ENCODE measurements at places on chromosomes 7 and 10. TPM values are rescaled to one million over a fixed set of nuclear protein-coding genes. Genes with fewer than 3 reads are reported as not detected.

DNA sequence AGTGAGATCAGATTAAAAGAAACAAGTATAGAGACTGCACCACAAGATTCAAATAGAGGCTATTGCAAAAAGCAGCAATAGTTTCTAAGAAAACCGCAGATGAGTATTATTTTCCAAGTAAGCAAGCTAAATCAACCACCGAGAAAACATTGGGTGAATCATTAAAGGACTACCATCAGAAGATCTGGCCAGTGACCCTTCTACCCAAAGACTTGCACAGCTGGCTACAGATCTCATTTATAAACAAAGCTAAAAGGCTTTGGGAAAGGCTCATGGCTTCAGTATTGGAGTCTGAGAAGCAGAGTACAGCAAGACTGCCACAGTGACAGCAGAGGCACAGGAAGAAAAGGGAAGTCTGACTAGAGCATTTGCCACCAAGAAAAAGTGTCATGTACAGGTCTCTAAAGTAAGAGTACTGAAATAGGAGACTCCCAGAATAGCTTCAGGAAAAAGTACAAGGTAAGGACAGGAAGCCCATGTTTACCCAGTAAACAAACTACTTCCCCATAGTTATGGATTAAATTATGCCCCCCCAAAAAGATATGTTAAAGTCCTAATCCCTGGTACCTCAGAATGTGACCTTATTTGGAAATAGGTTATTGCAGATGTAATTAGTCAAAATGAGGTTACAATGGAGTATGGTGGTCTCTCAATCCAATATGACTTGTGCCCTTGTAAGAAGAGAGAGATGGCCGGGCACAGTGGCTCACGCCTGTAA, 19.0 kb downstream of the STEAP1 start:
- peaks cover 2% of the 10 kb centered on the region for H3K36me3 ChIP-seq
- H3K27ac ChIP-seq = no peak overlapping the region
- no peak for DNase-seq
- no peaks in the 10 kb centered on the region for H3K4me1 ChIP-seq

- H3K27ac ChIP-seq = no peak overlapping the region
- H3K36me3 ChIP-seq = peaks cover 32% of the 10 kb centered on the region
- no peaks in the 10 kb centered on the region for H3K27me3 ChIP-seq
- H3K4me3 ChIP-seq = no peak overlapping the region
These were observed 219.5 kb downstream of the GLI3 start for GRCh38 chr7:42017349-42017986.

DNA sequence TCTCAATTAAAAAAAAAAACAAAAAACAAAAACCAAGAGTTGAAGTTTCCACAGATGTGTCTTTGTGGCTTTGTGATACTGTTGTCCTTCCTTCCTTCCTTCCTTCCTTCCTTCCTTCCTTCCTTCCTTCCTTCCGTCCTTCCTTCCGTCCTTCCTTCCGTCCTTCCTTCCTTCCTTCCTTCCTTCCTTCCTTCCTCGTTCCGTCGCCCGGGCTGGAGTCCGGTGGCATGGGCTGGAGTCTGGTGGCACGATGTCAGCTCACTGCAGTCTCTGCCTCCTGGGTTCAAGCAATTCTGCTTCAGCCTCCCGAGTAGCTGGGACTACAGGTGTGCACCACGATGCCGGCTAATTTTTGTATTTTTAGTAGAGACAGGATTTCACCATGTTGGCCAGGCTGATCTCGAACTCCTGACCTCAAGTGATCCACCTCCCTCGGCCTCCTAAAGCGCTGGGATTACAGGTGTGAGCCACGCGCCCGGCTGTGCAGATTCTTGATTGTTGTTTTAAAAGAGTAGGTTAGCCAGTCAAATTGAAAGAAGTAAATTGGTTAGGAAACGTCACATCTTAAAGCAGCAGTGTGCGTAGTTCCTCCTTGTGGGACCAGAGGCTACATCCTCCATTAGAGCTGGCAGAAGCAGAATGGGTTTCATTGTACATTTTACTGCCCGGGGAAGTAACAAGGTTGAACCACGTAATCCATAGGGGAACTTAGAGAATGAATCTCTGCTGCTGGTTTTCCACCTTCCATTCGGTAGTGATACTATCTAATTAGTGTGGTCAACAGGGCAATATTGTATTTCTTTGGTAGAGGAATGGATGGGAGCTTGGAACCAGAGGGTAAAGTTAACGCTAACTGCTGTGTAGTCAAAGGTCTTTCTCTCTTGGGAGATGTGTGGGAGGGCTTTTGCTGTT, 20.6 kb downstream of the DNAJB6 start:
- no peak overlapping the region for H3K4me3 ChIP-seq
- no peak for DNase-seq
- peaks cover 73% of the 10 kb centered on the region for H3K4me1 ChIP-seq
- H3K36me3 ChIP-seq = peaks cover 51% of the 10 kb centered on the region

DNA sequence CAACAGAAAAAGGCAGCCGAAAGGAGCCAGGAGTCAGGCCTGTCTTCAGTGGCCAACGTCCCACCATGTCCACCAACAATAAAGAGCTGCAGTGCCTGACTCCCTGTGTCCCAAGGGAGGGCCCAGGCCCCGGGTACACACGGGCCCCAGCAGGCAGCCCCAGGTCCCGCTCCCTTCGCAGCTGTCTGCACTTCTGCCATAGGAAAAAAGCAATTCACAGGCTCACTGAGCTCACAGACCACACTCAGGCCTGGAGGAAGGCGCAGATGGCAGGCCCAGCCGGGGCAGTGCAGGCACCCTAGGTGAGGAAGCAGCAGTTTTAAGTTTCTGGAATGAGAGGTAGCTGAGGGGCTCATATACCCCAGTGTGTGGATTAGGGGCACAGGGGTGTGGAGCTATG, 100.5 kb downstream of the PRKAG2 start:
- H3K27me3 ChIP-seq = peaks cover 7% of the 10 kb centered on the region
- no peaks in the 10 kb centered on the region for H3K4me1 ChIP-seq
- peaks cover 8% of the 10 kb centered on the region for H3K36me3 ChIP-seq
- H3K27ac ChIP-seq = no peak overlapping the region
- H3K4me3 ChIP-seq = no peak overlapping the region

- H3K36me3 ChIP-seq = no peaks in the 10 kb centered on the region
- peaks cover 13% of the 10 kb centered on the region for H3K4me1 ChIP-seq
- H3K4me3 ChIP-seq = no peak overlapping the region
- H3K27me3 ChIP-seq = no peaks in the 10 kb centered on the region
- DNase-seq = no peak
- H3K27ac ChIP-seq = peak overlapping the region; percentile 19
These were observed 175.8 kb downstream of the TNS3 start for GRCh38 chr7:47405921-47406800.

DNA sequence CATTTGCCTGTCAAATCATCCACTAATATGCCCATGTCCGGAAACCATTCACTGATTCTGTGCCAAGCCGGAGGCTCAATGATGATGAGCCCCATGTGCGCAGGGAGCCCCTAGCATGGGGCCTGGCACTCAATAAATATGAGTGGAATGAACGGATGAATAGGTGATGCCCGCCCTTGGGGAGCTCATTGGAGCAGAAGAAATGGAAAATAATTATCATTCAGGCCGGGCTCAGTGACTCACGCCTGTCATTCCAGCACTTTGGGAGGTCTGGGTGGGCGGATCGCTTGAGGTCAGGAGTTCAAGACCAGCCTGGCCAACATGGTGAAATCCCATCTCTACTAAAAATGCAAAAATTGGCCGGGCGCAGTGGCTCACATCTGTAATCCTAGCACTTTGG, 11.0 kb downstream of the RHBDD2 start:
- H3K27me3 ChIP-seq = no peaks in the 10 kb centered on the region
- H3K4me3 ChIP-seq = no peak overlapping the region
- no peak overlapping the region for H3K27ac ChIP-seq
- H3K36me3 ChIP-seq = peaks cover 29% of the 10 kb centered on the region
- DNase-seq = no peak

DNA sequence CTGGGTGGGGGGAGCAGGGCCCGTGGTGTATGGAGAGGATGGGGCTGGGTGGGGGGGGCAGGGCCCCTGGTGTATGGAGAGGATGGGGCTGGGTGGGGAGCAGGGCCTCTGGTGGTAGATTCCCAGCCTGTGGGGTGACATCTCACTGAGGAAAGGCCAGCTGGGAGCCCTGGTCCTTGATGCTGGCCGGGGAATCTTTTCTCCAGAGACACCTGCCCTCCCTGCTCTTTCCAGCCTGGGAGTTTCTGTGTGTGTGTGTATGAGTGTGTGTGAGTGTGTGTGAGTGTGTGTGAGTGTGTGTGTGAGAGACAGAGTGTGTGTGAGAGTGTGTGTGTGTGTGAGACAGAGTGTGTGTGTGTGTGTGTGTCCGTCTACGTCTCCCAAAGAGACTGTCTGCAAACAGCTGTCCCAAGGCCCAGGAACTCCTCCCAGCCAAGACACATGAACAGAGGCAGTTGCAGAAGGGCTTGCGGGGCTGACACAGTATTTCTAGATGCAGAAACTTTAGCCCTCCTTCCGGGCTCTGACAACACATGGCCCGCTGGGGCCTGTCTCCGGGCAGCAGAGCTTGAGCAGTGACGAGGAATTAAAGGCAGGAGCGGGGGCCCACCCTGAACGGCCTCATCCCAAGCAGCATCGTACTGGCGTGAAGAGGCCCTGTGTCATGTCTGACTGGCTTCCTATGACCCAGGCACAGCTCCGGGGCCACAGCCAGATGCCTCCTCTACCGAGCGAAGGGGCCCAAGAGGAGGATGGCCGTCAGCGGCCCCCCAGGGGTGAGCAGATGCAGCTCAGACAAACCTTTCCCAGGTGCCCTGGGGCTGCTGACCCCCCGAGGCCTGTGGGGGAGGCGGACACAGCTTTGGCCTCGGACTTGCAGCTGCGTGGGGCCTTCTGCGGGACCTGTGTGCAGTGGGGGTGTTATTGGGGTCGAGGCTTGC, 24.3 kb downstream of the FAM20C start:
- H3K4me1 ChIP-seq = peaks cover 14% of the 10 kb centered on the region
- H3K27me3 ChIP-seq = no peaks in the 10 kb centered on the region
- no peak overlapping the region for H3K4me3 ChIP-seq
- peaks cover 16% of the 10 kb centered on the region for H3K36me3 ChIP-seq

GRCh38 chr7:71220210-71220695, 88.3 kb downstream of the GALNT17 start:
- peaks cover 37% of the 10 kb centered on the region for H3K4me1 ChIP-seq
- peaks cover 37% of the 10 kb centered on the region for H3K36me3 ChIP-seq
- peak overlapping the region; percentile 12 for H3K27ac ChIP-seq
- DNase-seq = no peak

DNA sequence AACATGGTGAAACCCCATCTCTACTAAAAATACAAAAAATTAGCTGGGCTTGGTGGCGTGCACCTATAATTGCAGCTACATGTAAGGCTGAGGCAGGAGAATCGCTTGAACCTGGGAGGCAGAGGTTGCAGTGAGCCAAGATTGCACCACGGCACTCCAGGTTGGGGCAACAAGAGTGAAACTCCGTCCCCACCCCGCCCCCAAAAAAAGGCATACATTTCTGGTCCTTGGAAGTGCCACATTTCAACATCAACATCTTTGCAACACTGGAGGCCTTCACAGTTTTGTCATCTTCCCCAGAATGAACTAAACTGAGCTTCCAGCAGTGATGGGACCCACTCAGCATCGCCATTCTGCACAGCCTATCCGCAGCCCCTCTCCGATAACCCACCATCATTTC, 36.6 kb downstream of the FAM53B start:
- peaks cover 7% of the 10 kb centered on the region for H3K36me3 ChIP-seq
- peaks cover 52% of the 10 kb centered on the region for H3K4me1 ChIP-seq
- peak overlapping the region; percentile 26 for H3K27ac ChIP-seq
- no peaks in the 10 kb centered on the region for H3K27me3 ChIP-seq

DNA sequence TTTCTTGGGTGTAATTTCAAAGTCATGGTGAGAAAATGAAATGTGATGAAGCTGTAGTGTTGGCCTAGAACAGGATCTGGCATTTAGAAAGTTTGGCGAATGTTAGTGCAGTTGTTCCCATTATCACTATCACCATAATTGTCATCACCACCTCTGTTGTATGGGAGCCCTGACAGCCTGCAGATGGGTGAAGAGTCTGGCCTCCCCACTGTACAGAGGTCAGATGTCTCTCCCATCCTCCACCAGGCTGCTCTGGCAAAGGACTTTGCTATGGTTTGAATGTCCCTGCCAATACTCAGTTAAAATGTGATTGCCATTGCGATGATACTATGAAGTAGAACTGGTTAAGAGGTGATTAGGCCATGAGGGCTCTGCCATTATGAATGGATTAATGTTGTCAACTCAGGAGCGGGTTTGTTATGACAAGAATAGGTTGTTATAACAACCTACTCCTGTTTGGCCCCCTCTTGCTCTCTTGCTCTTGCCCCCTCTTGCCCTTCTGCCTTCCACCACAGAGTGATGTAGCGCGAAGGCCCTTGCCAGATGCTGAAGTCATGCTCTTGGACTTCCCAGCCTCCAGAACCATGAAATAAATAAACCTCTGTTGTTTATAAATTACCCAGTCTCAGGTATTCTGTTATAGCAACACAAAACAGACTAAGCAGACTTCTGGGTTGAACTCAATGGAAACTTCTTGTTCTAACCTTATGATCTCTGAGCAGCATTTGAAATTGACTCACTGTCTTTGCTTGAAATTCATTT, 90.0 kb downstream of the GRK5 start:
- H3K4me1 ChIP-seq = peaks cover 10% of the 10 kb centered on the region
- no peak for DNase-seq
- H3K4me3 ChIP-seq = no peak overlapping the region
- peaks cover 3% of the 10 kb centered on the region for H3K36me3 ChIP-seq
- no peak overlapping the region for H3K27ac ChIP-seq

- no peak overlapping the region for H3K4me3 ChIP-seq
- no peak overlapping the region for H3K27ac ChIP-seq
- peaks cover 8% of the 10 kb centered on the region for H3K4me1 ChIP-seq
These were observed 516.5 kb upstream of the KLF6 start for GRCh38 chr10:4301291-4302045.

DNA sequence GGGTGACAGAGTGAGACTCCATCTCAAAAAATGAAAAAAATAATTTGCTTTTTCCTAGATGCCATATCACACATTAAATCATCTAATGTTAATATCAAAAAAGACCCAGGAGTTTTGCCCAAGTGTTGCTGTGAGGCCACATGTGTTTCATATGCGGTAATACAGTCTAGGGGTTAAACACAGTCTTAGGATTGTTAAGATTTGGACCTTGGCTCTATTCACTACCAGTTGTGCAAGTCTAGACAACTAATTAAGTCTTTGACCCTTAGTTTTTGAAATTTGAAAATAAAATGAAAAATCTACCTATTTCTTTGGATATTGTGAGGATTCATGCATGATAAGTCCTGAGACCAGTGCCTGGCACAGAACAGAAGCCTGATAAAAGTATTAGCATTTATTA, 14.9 kb upstream of the MALRD1 start:
- DNase-seq = no peak
- H3K27me3 ChIP-seq = no peaks in the 10 kb centered on the region
- no peak overlapping the region for H3K4me3 ChIP-seq
- H3K4me1 ChIP-seq = no peaks in the 10 kb centered on the region
- H3K36me3 ChIP-seq = peaks cover 2% of the 10 kb centered on the region

The MSRB2 gene
- total RNA-seq = 9.6 TPM

The FANK1 gene
- total RNA-seq = 2.8 TPM

The SMC3 gene
- total RNA-seq = 65.4 TPM

The SLC26A5 gene
- 0.41 TPM for total RNA-seq

The FAM25G gene
- total RNA-seq = not detected

The CAV1 gene
- 10.9 TPM for total RNA-seq

Measured in WTC11 (cell line).